Activated CD4-positive, alpha-beta T cell treated with anti-CD3 and anti-CD28 coated beads, Interleukin-2, Interleukin-4, amounts not matched to agents 100 ng/mL and 50 ng/mL, durations not matched to agents 16 hours and 8 hours (primary cell): ENCODE measurements at places on chromosomes 4 and X.

DNA sequence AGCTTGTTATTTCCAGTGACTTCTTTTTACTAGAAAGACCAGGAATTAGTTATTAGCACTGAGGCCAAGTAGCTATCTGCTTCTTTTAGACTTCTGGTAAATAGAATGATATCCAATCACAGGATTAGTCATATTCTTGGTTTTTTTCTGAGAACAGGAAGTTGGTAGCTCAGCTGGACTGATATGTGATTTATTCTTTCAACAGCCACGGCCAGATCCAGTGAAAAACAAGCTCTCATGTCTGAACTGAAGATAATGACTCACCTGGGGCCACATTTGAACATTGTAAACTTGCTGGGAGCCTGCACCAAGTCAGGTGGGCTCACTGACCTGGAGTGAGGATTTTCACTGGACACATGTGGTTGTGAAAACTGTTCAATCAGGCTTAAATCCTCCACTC, 48.6 kb downstream of the PDGFRA start:
- DNase-seq, result peak; percentile 68

DNA sequence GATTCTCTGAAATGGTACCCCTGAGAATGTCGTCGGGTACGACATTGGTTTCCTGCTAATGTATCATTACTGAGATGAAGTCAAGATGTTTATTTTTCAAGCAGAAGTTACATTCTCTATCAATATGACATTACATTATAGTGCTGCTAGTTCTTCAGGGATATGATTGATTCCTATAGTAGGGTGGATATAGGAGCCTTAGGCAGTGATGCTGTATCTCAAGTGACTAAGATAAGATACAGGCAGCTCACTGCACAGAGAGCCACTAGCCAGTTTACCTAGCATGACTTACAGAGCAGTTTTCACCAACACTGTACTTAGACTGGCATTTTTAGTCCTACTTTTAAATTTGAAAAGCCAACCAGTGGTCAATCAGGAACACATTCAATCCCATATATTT, 154.9 kb downstream of the FANCB start:
- DNase-seq, result no peak

GRCh38 chrX:71091263-71091662, 4.4 kb upstream of the FOXO4 start:
- DNase-seq, result no peak

- DNase-seq, result no peak
Observed at GRCh38 chr4:68360231-68360968, 10.5 kb upstream of the YTHDC1 start.

- no peak for DNase-seq
Observed at GRCh38 chr4:146407669-146408084, 114.1 kb downstream of the SLC10A7 start.

DNA sequence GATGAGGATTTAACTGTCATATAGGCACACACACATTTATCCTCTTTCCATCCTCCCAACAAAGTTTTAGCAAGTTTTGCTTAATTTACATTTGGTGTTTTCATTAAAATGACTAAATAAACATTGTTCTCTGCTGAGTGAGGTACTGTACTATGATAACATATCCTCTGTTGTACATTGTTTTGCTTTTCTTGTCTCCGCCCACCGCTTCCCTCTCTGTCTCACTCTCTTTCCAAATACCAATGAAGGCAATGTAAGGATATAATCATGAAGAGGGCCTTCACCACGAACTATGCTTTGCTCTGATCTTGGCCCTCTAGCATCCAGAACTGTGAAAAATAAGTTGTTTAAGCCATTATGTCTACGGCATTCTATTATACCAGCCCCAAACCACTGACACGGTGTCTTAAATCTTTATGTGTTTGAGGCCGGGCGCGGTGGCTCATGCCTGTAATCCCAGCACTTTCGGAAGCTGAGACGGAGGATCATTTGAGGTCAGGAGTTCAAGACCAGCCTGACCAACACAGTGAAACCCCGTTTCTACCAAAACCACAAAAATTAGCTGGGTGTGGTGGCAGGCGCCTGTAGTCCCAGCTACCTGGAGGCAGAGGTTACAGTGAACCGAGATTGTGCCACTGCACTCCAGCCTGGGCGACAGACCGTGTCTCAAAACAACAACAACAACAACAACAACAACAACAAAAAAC, 65.3 kb downstream of the HPRT1 start:
- DNase-seq, result no peak

DNA sequence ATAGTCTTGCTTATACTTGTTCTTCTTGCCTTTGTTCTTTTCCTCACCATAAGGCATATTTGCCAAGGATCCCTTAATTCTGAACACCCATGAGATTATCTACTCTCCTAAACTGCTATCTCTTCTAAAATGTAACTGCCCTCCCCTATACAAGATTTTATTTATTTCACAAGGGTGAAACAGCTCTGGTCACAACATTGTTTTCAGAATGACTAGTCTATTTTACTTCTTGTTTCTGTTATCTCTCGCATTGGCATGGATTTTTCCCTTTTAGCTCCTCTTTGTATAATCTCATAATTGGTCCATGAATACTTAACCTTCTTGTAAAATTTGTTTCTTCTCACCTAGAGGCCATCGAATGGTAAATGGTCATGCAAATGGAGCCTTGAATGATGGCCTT, 17.2 kb upstream of the COL25A1 start:
- DNase-seq, result no peak

DNA sequence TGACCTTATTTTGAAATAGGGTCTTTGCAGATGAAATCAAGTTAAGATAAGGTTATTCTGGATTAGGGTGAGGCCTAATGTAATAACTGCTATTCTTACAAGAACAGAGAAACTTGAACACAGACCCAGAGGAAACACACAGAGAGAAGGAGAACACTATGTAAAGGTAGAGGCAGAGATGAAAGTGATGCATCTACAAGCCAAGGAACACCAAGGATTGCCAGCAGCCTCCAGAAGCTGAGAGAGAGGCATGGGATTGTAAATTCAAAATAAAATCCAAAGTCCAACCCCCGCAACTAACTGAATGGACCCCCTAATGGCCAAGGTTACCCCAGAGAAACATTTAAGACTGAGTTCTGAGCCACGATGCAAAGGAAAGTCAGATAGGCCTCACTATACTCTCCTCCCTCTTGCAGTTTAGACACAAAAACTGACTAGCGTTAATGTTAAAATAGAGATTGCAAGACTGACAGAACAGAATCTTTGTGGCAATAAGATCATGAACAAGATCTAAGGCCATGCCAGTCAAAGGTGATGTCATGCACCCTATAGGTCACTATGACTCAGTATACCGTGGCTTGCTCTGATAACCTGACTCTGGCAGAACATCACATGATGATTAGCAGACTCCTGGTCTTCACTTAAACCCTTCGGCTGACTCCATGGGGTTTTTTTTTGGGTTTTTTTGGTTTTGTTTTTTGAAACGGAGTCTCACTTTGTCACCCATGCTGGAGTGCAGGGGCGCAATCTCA, 42.9 kb downstream of the DDX60L start:
- DNase-seq, result peak; percentile 20

DNA sequence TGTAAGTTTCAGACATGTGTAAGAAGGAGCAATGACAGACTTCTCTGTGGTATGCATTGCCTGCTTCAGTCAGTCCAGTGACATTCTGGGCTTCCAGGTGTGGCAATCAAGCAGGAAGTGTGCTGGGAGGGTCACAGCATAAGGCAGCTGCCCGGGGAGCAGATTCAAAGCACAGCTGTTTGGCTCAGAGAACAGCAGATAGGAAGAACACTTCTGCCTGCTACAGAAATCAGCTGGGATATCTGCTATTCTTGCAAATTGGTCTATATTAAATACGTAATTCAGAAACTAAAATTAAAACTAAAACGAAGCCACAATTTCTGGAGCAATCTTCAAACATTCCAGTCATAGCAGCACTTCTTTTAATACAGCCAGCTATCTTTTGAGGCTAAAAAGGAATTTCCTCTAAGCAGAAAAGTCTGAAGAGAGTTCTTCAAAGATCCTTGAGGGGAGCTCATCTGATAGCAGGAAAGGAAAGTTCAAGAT, 47.5 kb upstream of the GALNT7 start:
- no peak for DNase-seq

DNA sequence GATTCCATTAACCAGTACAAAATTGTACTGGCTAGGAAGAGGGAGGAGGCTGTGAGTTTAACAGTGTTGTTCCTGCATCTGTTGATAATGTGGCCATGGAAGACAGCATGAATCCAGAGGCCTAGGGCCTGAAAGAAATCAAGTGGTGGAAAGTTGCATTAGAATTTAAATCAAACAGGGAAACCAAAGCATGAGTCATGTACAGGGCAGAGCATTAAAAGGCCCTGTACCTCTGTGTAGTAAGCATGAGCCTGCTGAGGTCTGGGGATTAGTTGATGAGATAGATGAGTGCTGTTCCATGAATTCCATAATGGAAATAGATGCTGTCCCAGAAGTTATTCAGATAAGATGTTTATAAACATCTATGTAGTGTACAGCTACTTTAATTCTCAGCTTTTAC, 58.3 kb downstream of the MID1IP1 start:
- no peak for DNase-seq

- DNase-seq, result no peak
Observed at GRCh38 chr4:13103382-13104015, 380.6 kb downstream of the RAB28 start.

- DNase-seq, result no peak
Observed at GRCh38 chrX:139560221-139560620, 29.7 kb downstream of the F9 start.

DNA sequence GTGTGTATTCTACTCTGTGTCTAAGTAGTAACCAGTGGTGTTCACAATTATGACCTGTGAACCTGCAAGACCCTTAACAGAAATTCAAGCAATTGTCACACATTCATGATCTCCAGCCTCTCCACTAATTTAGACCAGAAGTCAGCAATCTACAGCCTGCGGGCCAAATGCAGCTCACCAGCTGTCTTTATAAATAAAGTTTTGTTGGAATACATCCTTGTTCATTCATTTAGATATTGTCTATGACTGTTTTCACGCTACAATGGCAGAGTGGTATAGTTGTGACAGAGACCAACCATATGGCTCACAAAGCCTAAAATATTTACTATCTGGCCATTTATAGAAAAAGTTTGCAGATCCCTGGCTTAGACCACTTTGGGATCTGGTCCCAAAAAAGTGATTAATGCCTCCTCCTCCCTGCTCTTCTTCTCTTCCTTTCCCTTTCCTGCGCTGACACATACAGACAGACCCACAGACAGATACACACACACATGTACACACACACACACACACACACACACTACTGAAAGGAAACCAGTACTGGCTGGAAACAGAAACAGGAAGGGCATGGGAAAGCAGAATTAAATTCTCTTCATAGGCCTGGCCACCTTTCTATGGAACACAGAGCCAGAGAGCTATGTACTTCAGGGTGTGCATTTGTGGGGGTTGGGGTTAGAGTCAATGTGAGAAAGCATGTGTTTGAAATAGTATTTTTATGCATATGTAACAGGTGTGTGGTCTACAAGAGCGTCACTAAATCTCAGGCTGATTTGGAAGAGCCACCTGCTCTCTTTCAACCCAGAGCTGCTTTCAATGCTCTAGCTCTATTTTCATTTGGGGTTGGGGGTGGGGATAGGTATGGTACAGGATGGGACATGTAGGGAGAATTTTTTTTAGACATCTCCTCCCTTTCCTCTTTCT, 49.7 kb upstream of the TMEM164 start:
- no peak for DNase-seq

DNA sequence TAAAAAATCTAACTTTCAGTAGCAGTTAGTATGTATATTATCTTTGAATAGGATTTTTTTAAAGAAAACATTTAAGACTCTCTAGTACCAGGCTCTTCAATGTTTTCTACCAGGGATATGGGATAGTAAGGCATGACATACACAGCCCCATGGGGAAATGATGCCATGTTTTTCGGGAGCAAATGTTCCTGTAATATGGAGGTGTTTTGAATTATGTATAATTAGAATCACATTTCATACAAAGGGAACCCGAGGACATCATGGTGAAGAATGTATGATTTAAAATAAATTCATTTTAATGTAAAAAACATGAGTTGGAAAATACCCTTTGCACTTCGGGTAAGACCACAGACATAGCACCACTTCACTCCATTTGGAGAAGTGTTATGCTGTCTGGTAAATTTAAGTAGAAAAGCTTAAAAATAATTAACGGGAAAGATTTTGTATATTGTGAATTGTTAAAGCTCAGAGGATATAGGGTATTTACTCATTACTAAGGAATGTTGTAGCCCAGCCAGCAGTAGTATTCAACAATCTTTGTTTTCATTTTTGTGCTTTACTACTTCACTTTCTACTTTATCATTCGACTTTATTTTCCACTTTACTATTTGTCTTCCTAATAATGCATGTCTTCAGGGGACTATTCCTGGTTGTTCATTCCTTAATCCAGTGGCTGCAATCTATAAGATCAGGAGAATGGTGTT, 2050.7 kb downstream of the ARAP2 start:
- DNase-seq, result no peak

DNA sequence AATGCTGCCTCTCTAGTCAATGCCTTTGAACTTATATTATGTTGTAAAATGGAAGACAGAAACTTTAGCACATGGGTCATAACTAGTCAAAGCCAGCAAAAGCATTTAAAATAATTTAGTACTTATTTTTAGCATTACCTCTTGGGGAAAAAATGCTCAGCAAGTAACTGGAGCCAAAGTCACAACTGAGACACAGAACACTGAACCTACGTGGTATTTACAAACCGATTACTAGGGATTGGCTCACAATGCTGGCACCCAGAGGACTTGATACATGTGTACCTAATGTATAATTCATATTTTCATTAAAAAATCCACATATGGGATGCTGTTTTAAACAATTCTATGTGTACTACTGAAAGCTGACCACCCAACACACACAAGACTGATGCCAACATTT, 38.4 kb downstream of the PHKA2 start:
- no peak for DNase-seq

GRCh38 chrX:45803383-45803921, 602.8 kb upstream of the DIPK2B start:
- peak; percentile 80 for DNase-seq

DNA sequence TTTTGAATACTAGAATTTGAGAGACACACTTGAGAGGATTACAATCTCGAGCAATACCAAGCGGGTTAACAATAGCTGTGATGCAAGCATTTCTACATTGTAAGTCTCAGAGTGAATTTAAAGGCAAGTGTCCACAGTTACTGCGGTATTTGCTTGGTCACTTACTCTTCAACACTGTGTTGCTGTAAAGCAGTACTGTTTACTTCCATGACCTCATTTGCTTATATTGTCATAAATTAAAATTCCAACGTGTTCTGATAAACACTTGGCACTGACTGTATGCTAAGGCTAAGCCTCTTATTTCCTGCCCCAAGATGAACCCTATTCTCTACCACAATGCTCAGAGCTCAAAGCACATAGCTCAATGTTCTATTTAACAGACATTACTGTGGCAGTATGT, 11.1 kb downstream of the EXOC1L start:
- no peak for DNase-seq
